ENCODE measurements at places on chromosomes 4 and X.

GRCh38 chrX:23820235-23820782 lies 37.3 kb downstream of the SAT1 start:
- no peak for DNase-seq

DNA sequence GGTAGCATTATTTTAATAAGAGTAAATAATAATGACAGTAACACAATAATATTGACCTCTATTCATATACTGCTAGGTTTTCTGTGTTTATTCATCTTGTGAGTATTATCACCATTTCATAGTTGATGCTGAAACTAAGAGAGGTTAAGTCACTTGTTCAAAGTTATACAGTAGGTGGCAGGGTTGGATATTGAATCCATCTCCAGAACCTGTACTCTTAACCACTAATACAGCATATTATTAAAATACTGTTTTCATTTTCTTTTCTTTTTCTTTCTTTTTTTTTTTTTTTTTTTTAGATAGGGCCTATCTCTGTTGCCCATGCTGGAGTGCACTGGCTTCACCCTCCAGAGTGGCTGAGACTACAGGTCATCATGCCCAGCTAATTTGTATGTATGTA lies 7.1 kb upstream of the ELF2 start:
- DNase-seq, result no peak

DNA sequence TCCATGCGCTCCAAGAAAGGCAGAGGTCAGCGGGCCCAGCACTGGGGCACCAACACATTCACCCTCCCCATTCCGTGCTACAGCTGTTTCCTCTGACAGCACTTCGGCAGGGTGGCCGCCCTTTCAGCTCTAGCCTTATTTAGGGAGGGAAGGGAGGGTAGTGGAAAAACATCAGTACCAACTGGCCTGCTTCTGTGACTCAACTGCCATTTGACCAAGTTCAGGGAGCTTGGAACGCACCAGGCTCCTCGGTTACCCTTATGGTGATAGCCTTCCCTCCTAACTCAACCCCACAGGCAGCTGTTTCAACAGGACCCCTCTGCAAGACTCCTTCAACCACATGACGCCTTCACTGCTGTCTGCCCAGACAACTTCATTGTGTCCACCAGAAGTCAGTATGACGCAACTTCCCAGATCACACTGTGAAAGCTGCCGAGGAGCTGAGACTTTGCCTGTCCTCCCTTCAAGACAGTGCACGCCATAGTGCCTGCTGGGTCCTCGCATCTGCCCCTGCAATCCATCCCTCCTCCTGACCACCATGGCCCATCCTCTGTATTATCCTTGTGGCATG lies 132.2 kb downstream of the AFAP1 start:
- no peak for DNase-seq

DNA sequence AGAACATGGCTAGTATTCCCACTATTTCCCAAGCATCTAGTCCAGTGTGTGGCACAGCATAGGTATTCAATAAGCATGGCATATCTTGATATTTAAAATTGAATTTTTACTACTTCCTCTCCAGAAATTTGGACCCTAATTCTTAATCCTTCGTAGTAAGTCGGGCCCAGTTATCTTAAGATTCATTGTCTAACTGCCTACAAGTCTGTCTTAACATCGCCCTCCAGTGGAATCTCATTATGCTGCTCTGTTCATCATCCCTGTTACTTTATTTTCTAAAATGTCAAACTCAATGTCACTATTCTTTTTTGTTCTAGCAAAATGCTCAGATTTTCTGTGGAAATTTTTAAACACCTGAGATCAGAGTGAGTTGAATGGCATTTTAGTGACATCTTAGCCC lies 606.2 kb downstream of the KLHL13 start:
- no peak for DNase-seq

GRCh38 chrX:2484721-2485648 lies 15.8 kb downstream of the DHRSX start:
- no peak for DNase-seq

- no peak for DNase-seq
These were observed 15.2 kb downstream of the ASB11 start for GRCh38 chrX:15299941-15300851.

- no peak for DNase-seq
These were observed 1.1 kb upstream of the RRH start for GRCh38 chr4:109826719-109827118.

- no peak for DNase-seq
These were observed 3.7 kb upstream of the TEX13D start for GRCh38 chrX:124328765-124329164.

- DNase-seq, result no peak
These were observed 314.7 kb downstream of the PDGFC start for GRCh38 chr4:156656896-156657295.

DNA sequence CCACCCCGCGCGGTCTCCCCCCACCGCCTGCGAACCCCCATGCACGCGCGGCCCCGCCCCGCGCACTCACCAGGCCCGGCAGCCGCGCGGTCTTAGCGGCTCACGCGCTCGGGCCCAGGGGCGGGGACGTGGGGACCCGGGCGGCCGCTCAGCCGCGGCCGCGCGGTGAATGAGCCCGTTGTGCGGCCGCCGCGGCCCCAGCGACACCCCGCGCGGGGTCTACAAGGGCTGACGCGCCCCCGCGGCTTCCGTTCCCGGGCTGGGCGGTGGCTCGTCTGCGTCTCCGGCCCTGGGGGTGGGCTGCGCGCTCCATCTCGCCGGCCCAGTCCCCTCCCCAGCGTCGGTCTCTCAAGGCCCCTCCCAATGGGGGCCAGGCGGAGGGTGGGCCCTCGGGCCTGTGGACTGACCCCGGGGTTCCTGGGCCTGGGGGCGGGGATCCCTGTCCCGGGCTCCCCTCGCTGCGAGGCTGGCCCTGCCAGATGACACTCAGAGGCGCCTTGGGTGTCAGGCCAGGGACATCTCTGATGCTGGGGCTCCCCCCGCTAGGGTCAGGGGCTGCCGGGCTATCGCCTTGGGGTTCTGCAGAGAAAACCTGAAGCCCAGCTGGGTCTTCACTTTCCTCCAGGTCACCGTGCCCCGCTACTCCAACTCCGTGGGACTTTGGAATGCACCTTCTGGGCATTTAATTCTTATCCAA lies 4.3 kb upstream of the SLC26A1 start:
- no peak for DNase-seq

DNA sequence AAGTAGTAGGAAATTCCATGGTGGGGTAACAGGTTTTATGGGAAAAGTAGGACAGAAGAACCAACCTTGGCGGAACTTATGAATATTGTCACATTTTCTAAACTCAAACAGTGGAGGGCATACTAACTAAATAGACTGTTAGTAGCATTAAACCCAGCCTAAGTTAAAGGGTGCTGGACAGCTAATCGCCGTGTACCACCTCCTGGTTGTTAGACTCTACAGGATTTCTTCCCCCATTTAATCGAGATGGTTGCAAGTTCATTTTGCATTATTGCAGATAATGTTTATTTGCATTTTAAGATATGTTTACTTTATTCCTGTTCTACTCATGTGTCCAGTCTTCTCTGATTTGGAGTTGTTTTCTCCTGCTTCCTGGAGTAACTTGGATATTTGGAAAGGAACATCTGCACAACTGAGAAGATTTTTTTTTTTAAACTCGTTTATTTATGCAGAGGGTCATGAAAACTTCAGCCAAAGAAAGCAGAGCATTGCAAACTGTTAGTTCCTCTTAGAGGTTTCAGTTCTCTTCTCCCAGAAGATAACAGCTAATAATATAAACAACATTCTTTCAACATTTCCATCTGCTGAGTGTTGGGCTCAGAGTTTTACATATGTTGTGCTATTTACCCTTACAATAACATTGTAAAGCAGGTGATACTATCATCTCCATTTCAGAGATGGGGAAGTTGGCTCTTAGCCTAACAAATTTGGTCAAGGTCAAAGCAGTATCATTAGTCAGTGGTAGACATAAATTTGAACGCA lies 51.5 kb upstream of the TBC1D9 start:
- DNase-seq, result no peak

- peak; percentile 50 for DNase-seq
These were observed 778 bp downstream of the CASP3 start for GRCh38 chr4:184648313-184649025.

- no peak for DNase-seq
These were observed 17.2 kb upstream of the TMPRSS11A start for GRCh38 chr4:67980512-67980911.

GRCh38 chr4:157121401-157121800 lies 45.5 kb downstream of the GLRB start:
- no peak for DNase-seq

- no peak for DNase-seq
These were observed 91.6 kb upstream of the MAP3K15 start for GRCh38 chrX:19606902-19607301.

GRCh38 chr4:22512306-22512705 lies 3.6 kb downstream of the ADGRA3 start:
- no peak for DNase-seq

- DNase-seq, result no peak
These were observed 605.0 kb downstream of the GABRG1 start for GRCh38 chr4:45518832-45519231.

DNA sequence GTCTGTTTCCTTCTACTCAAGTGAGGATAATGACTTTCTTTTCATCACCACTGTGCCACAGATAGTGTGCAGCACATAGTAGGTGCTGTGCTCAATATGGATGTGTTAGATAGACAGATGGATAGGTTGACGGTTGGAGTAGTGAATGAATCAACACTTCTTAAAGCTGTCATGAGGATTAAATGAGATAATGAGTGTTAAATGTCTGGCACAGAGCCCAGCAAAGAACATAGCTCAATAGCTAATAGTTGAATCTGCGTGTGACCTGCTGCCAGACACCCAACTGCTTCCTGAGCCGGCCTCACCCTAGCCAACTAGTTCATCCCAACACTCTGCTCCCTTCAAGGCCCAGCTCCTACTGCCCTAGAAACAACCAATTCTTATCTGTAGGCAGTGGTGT lies 67.7 kb upstream of the PJA1 start:
- peak; percentile 37 for DNase-seq

GRCh38 chr4:152972821-152973628 lies 36.9 kb downstream of the FHDC1 start:
- DNase-seq, result no peak

DNA sequence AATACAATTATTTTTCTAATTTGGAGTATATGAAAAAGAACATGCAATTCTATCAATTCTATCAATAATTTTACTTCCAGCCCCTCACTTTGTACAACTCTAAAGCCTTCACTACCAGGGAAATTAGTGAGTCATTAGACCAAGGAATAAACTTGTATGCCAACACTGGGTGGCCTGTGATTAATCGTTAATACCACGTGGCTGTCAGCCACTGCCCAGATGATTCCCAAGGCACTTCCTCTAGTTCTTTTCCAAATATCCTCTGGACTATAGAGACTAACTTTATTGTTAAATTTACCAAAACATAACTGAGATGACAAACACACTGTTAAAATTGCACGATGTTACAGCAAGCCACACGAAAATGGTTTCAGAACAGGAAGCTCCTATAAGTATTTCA lies 45.7 kb downstream of the MID1 start:
- no peak for DNase-seq

- DNase-seq, result peak; percentile 13
These were observed 36.0 kb upstream of the SPANXC start for GRCh38 chrX:141278306-141278705.

DNA sequence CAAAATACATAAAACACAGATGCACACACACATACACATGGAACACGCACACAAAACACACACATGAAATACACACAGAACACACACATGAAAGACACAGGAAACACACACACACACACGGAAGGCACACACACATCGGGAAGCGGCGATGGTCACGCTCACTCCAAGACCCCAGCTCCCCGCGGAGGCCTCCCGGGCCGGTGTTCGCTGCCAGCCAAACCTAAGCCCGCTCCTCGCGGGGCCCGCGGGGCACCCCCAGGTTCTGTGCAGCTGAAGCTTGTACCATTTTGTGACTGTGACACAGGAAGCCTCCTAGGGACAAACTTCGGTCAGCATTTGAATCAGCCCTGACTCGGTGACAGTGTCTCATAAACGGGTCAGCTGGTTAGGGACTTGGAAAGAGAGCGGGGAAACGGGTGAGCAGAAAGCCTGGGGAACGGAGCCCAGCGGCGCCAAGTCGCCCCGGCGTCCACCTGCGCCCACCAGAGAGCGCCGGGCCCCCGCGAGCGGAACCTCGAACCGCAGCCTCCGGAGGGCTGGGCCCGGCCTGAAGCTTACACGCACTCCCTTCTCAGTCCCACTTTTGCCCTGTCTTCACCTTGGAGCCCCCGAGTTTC lies 32.1 kb downstream of the F11 start:
- no peak for DNase-seq

DNA sequence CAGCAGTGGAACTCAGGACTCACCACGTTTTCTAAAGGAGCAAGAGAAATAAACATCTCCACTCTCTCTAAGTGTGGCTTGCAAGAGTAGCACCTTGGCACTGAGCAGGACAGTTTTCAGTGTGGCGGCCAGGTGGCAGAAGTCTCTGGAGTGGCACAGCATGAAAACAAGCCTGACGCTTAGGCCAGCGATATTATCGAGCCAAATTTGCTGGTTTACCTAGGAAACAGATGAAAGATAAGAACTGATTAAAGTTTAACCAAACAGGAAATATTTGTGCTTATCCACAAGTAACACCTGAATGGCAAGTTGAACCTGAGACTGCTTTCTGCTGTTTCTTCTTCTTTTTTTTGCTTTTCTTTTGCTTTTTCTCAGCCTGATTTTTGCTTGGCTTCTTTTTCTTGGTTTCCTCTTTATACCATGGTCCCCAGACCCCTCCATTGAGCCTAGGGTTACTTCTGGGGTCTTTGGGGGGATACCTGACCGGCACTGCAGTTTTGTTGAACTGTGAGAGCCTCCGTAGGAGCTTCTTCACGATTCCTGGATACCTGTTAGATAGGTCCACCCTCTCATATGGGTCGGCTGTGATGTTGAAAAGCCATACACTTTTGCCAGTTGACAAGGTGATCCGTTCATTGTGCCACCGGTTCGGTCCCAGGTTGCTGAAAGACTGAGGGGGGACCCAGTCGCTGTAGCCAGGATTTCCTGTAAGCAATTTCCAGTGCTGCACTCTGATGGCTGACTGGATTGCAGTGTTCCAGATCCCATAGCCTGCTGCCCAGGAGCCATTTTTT lies 77.3 kb downstream of the ARSJ start:
- DNase-seq, result no peak

DNA sequence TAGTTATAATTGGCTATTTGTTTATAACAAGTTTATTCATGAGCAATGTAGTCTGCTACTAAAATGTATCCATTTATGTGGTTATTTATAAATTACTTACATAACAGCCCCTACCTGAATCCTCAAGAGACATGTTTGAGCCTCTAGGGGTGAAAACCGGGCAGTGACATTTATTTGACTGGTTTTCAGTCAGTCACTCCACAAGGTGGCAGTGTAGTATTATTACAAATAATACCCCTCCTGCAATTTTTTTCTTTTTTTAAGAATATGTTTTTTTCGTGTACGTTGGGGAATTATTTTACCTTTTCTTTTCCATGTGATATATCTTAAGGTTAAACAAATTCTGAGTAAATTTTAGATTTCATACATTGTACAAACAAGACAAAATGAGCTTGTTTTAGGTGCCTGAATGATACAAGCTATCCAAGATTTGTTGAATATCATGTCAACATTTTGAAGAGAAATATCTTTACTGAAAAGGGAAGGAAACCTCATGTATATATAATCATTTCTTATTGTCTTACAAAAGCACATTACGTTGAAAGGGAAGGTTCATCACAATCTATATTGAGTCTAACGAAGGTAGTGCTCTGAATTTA lies 598.7 kb upstream of the TECRL start:
- DNase-seq, result peak; percentile 31

GRCh38 chrX:148874636-148875246 lies 374.3 kb downstream of the AFF2 start:
- DNase-seq, result no peak
